ENCODE measurements at places on chromosomes 1 and 21.
A peak's percentile ranks its signal among the peaks of the same experiment; 100 is the strongest.

DNA sequence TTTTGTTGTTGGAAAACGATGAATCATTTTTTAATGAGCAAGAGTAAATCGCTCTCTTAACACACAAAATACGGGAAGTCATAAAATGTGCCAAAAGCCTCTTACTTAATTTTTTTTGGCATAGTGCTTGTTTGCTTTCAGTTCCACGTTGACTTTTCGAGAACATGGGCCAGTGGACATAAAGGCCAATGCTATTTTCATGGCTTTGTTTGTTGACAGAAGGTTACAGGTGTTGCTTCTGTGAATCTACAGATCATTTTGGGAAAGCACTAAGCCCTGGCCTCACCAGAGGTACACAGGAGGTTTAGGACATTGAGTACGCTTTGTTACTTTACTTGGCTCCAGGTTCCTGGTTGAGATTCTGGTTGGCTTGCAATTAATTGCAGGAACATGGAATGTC is 199.4 kb upstream of the HMCN1 start:
- DNase-seq, result no peak

DNA sequence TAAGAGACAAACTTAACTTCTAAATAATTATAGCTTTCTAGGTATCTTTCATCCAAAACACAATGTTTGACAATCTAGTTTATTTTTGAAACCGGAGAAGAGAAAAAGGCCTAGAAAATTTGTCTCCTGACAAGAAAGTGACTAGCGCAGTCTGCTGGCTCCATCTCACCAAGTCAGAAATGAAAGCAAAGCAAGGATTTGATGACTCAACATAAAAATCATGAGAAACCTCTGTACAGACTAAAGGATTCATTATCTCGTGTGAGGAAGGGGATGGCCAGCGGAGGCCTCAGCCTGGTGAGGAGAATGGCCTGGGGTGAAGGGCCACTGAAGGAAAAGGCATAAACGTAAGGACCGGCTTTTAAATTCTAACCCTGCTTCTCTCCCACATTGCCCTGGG is 20.0 kb upstream of the TSNAX start:
- DNase-seq, result no peak

DNA sequence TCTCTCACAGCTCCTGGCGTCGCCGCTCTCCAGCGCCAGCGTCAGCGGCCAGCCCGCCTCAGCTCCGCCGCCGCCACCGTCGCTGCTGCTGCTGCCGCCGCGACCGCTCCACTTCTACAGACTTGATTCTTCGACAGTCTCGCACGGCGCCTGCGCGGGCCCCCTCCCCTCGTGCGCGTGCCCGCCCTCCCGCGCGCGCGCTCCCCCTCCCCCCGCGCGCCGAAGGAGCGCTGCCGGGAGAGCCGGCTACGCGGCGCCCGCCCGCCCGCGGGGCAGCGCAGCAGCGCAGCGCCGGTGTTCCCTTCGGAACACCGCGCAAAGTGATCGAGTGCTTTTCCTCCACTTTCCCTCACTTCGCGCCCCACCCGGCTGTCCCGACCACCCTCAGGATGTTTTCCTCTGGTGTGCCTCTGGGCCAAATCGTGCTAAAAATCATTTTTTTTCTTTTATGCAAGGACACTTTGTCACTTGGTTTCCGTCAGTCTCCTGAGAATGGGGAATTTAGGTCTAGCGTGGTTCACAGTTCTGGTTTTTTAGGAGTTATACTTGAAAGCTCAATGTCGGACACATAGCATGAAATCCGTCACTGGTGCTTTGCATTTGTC is at the start of gene IRF2BP2:
Gene IRF2BP2, minus strand, starts transcription at position 118 of the 605 bp plus-strand sequence. CDS start 684 bp downstream, outside the sequence.
- peak; percentile 95 for DNase-seq

- no peak for DNase-seq
These were observed 32.1 kb upstream of the RUNX3 start for GRCh38 chr1:24961961-24962861.

- no peak for DNase-seq
These were observed 114.4 kb upstream of the DPT start for GRCh38 chr1:168843401-168843800.
